HS-27A (cell line): ENCODE measurements at places on chromosomes 12 and 14.

DNA sequence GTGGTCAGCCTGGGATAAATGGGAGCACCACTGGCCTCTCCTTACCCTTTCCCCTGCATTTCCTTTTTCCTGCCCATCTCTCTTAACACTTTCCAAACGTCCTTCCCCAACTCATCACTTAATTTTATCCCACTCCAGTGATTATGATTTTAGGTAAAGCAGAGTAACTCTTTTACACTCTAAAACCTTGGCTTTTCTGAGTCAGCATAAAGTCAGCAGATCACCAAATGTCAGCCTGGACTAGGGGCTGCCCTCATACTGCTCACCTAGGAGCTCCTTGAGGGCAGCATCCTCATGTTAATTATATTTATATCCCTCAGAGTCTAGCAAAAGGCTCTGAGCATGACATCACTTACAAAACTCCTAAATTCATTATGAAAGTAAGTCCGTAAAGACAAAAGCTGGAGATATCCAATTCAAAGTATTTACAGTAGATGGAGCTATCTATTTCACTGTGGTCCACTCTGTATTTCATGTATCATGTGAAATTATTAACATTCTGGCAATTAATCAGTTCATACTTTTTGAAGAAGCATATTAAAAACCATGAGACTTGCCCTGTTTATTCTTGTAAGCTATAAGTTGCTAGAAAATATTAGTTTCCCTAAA is 17.0 kb upstream of the DICER1 start:
- no peak for DNase-seq

GRCh38 chr12:68514807-68515411 is 95.8 kb upstream of the RAP1B start:
- no peak for DNase-seq

DNA sequence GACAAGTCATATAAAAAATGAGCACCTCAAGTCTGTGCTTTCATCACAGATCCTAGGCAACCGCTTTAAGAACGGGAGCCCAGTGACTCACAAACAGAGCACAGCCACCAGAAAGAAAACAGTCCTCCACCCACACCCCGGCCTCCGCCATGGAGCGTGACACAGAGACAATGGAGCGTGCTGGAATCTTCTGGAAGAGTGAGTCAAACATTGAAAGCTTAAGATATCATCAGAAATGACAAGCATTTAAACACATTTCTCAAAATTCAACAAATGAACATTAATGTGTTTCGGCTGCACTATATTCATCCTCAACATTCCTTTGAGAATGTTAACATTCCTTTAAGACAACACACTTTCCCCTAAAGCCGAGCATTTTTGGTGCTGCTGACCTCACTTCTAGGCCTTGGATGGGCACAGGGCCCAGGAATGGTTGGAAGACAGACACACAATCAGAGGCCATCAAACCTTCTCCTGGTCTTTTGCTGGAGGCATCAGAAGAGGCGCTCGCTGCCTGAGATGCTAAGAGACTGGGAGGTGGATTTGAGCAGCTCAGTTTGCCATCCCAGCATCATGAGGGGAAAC is 23.6 kb upstream of the TMEM132D start:
- DNase-seq, result no peak

DNA sequence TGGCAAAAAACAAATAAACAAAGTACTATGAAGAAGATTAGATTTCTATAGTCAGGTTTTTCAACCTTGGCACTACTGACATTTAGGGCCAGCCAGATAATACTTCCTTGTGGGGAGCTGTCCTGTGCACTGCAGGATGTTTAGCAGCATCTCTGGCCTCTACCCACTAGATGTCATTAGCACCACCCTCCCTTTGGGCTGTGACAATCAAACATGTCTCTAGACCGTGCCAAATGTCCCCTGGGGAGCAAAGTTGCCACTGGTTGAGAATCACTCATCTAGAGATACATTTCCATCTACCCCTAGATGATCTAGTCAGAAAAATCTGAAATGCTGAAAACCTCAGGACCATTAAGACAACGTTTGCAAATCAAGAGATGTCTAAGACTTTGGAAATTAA is 29.9 kb downstream of the SRRM4 start:
- no peak for DNase-seq

GRCh38 chr12:124011435-124012115 is 38.6 kb downstream of the ZNF664 start:
- DNase-seq, result no peak

GRCh38 chr12:116160231-116160630 is 117.3 kb downstream of the MED13L start:
- no peak for DNase-seq

GRCh38 chr12:123043536-123044001 is 63.1 kb downstream of the ARL6IP4 start:
- peak; percentile 66 for DNase-seq

DNA sequence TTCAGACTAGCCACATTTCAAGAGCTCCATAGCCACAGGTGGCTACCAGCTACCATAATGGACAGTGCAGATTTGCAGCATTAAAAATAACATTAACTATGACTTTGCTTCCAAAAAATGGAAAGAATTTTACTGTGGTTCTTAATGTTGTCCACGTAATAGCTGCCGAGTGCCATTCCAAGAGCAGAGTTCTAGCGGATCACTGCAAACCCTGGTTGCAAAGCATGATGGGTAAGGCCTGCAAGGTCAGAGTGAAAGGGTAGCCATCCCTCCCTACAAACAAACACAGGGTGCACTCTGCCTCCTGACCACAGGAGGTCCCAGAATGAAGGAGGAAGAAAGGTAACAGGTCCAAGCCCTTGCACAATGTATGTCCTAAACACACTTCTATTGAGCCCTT is 157.6 kb downstream of the DPF3 start:
- DNase-seq, result peak; percentile 80

DNA sequence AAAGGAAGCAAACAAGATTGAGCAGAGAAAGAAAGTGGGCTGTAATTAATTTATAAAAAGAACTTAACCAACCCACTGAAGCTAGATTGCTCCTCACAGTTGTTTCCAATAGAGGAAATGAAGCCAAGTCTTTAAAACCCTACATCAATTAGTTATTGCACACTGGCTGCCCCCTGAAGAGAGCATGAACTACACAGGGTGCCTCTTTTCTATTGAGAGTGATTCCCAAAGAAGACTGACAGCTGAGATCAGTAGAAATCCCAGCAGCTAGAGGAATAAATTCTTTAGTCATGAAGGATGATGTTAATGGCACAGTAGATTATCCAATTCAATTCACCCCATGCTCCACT is 8.6 kb upstream of the USP15 start:
- DNase-seq, result no peak

- peak; percentile 100 for DNase-seq
These were observed 72.2 kb downstream of the DENND5B start for GRCh38 chr12:31518680-31519227.

DNA sequence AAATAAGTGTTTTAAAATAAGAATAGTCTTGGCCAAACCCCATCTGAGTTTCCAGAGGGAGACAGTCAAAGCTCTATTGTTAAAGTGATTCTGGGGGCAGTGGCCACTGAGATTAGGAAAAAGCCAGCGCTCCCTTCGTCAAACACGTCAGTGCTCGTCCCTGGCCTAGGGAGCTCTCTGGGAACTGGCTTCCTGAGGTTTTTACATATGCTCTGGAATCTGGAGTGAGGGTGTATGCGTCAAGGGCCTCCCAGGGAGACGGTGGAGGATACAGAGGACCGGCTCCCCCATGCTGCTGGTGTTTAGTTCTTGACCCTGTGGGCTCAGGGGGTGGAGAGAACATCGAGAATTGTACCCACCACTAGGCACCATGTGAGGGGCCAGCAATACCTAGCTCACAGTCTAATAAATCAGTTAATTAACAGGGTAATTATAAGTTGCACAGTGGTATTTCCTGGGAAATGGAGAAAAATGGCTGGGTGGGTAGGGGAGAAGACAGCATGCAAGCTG is 87.0 kb downstream of the SLC25A47 start:
- DNase-seq, result no peak

DNA sequence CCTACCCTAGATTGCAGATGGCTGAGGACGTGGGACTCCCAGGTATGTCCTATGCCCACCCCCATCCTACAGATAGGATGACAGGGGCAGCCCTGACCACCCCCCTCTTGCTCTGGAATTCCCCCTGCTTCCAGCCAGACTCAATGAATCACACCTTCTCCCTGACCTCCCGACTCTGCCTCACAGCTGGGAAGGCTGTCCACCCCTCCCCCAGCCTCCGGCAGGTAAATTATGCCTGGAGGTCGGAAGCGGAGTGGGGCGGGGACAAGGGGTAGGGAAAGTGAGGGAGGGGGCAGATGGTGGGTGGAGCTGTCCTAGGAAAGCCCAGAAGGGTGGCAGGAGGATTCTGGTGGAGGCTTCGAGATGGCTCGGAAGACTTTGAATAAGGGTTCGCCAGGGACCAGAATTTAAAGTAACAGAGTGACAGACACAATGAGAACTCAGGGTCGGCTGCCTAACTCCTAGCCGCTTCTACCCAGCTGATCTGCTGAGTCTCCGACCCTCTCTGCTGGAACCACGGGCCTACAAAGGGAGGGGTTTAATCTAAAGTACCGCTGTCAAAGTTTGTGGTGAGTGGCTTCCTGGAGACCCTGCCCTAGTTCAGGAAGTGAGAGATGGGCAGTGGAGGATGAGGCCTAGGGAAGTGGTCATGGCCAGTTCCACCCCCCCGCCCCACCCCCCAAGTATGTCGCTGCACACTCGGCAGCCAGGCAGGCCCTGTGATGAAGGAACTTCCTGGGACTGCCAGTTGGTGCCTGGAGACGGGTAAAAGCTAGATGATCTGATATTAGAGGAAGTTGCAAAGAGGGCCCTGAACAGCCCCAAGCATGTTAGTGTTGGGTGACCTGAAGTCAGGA is 4.2 kb downstream of the PLEKHG3 start:
- no peak for DNase-seq

GRCh38 chr14:51368721-51369163 is 128.7 kb downstream of the TMX1 start:
- peak; percentile 78 for DNase-seq

- DNase-seq, result no peak
These were observed 144.1 kb upstream of the AMIGO2 start for GRCh38 chr12:47223848-47224213.

GRCh38 chr14:69360438-69361108 is 37.5 kb downstream of the ERH start:
- DNase-seq, result no peak

GRCh38 chr12:39813776-39814175 is 194.2 kb upstream of the ABCD2 start:
- DNase-seq, result no peak

DNA sequence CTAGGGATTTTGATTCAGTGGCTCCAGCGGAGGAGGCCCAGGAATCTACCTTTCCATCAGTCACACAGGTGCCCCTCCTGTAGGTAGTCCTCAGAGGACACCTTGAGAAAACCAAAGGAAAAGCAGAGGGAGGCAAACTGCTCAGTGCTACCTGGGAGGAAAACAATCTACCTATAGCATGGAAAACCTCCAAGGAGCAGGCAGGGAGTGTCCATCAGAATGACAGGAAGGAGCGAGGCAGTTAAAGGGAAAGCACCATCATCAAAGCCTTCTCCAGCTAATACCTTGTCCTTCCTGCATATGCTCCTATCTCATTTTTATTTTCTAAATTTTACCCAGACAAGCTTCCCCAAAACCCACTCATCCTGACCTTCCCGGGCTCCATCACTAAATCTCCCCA is 25.4 kb downstream of the DPF3 start:
- DNase-seq, result no peak

GRCh38 chr14:64934338-64934929 is 8.1 kb downstream of the GPX2 start:
- DNase-seq, result no peak

DNA sequence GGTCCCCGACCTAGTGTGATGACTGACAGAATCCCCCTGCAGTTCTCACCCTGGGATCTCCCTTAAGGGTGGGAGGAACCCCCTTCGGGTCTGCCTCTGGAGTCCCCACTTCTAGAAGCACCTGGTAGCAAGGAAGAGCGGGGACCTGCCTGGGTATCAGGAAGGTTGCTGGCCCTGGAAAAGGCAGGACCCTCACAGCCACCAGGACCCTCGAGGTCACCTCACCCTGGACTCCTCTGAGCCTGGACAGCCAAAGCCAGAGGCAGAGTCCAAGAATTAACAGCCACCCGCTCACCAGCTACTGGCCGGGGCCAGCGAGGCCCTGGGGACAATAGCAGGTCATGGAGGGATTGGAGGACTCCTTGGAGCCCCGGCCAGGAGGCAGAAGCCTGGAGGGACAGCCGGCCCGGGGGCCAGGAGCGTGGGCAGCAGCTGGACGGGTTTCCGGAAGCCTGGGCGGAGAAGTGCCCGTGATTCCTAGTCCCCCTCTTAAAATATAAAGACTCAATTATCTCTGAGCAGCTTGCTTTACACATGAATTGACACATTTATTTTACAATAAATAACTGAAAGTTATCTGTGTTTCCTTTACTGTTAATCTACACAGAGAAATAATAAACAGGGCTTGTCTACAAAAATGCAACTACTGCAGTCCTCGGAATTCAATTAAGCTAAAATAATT is 17.5 kb downstream of the BCL11B start:
- DNase-seq, result no peak

GRCh38 chr14:20455355-20456300 is 602 bp downstream of the APEX1 start:
- DNase-seq, result no peak

GRCh38 chr14:99876406-99876805 is 83.2 kb downstream of the EML1 start:
- DNase-seq, result no peak
